ENCODE measurements at places on chromosomes 7 and 10. TPM values are rescaled to one million over a fixed set of nuclear protein-coding genes. Genes with fewer than 3 reads are reported as not detected.

DNA sequence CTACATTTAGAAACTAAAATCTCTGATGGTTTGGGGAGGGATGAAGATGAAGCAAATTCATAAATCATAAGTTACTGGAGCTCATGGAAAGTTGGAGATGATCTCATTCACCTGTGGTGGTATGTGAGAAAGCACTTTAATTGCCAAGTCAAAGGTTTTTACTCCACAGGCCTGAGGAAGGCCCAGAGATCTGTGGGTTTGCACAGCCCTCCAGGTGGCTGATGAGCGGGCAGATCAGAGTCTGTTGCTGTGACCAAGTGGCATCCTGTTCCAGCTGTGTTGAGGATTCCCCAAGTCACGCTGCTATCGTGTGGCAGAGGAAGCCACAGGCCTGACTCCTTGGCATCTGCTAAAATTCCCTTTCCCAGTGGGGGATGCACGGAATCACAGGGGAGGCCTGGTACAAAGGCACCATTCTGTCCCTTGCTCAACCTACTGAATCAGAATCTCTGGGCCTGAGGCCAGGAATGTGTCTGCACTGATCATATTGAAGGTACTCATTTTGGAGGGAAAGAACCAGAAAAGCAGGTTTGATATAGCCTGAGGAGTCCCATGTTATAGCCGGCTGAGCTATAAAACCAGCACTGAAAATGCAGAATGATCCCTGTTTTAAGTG lies 19.7 kb upstream of the DDC start:
- no peak for DNase-seq

DNA sequence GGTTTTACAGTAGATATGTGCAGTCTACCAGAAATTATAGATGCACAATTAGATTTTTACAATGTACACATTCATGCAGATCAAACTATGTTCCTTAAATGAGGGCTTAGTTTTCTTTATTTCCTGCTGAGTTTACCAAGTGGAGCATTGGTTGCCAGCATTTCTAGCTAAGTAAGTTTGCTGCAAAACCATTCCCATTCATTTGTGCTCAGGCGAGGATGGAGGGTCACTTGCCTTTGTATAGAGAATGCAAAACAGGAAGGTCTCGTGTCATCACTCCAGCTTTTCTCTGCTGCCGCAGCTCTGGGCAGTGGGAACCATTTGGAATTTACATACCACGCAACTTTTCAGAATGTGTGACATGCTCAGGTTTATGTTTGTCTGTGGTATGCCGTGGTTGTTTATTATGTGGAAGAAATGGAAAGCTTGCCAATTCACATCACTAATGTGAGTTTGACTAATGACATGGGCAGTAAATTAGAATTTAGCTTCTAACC lies 198.6 kb downstream of the TRIL start:
- peak; percentile 73 for DNase-seq

- no peak for DNase-seq
These were observed 11.6 kb downstream of the GHRHR start for GRCh38 chr7:30975256-30975899.

The FOXP2 gene
- 0.29 TPM for polyA plus RNA-seq

DNA sequence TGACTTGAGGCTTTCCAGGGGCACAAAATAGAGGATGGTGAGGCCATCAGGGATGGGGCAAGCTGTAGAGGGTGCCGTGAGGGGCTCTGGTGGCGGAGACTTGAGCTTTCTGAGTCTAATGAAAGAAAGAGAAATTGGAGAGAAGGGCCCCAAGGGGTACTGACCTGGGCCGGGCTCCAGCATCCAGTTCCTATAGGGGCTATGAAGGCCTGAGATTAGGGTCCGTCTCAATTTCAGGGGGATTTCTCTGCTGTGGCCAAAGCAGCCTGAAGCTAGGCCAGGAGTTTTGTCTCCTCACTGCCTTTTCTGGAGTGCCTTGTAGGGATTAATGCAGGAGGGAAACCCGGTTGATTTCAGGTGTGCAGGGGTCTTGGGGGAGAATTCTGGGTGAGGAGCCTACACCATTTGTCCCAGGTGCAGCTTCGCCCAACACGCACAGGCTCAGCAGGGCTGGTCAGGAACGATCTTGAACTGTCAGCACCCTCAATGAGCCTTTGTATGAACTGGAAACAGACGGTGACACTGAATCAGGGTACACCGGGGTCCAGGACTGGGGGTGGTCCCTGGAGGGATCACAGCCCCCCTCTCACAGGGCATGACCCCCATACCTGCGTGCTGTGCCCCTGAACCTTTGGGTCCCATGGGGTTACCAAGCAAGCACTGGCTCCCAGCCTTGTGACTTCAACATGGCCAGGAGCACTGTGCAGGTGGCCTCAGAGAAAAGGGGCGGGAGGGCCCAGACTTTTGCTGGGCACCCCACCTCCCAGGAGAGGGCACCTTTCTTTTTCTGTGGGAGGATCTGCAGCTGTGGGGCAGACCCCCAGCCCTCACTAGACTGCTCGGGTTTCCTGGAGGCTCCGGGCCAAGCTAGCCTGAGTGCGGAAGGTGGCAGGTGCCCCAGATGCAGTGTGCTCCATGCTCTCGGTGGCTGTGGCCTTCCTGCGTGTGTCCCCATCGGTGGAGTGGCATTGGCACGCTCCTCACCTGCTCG lies 122.9 kb upstream of the RET start:
- DNase-seq: no peak

DNA sequence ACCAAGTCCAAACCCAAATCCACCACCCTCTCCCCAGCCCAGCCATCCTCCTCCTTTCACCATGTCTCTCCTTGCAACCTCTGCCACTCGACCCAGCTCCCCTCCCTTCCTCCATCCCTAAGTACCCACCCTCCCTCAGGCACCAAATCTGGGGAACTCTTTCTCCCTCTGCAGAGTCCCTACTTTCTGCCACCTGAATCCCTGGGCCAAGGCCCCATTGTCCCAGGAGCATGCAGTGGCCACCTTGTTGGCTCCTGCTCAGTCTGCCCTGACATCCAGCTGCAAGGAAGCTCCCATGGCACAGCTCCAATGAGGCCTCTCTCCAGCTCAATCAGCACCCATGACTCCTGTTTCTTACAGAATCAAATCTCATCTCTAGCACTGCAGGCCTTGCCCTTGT lies 5.5 kb upstream of the UNC5B start:
- DNase-seq: no peak

DNA sequence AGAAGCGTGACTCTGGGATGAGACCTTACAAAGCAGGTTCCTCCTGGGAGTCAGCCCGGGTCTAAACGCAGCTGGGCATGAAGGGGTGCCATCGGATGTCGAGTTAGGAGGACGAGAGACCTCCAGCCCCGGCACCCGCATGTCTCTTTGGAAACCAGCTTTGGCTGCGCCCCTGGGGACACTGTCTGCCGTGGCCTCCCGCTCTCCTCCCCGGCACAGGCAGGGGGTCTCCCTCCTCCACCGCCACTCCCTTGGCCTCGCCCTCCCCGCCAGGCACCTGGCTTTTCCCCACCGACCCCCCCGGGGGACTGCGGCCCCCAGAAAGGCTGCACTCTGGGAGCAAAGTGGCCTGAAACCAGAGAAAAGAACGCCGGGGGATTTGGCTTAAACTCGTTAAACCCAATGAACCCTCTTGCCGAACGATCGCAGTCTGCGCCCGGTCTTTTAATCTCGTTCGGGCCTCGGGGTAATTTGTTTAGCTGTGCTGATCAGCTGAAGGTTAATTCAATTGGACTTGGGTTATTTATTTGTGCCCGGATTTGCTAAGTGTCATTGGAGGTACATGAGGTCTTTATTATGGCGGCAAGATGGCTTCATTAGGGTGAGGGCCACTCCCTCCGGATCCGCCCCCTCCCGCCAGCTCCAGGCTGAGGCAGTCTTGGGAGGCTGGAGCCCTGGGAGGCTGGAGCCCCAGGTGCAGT lies 16.4 kb upstream of the PSMG3 start:
- DNase-seq: no peak

GRCh38 chr10:17730667-17731066 lies 21.3 kb upstream of the TMEM236 start:
- no peak for DNase-seq

DNA sequence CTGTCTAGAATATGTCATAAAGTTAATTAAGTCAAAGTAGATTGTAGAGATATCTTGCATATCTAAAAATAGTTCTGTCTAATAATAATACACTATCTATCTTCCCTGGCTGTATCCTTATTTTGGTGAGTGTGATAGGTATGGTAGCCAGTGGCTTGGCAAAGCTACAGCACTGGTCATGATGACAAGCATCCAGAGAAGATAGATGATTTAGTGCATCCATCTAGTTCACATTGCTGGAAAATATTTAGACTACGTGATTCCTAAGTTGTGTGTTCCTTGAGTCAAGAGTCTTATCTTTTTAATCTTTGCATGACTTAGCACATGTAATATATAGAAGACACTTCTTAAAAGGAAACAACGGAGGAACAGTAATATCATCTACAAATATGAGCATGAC lies 711.2 kb upstream of the KCND2 start:
- DNase-seq: no peak

GRCh38 chr10:43228783-43229207 lies 38.1 kb downstream of the RASGEF1A start:
- no peak for DNase-seq

- peak; percentile 59 for DNase-seq
These were observed 225.8 kb downstream of the PARD3 start for GRCh38 chr10:34589275-34589674.

The FAM24B gene
- 10.0 TPM for polyA plus RNA-seq

The PNLIPRP2 gene
- not detected for polyA plus RNA-seq

- DNase-seq: peak; percentile 26
These were observed 322.8 kb upstream of the GRM3 start for GRCh38 chr7:86320889-86321288.
